ENCODE measurements at places on chromosomes 2 and 18.

DNA sequence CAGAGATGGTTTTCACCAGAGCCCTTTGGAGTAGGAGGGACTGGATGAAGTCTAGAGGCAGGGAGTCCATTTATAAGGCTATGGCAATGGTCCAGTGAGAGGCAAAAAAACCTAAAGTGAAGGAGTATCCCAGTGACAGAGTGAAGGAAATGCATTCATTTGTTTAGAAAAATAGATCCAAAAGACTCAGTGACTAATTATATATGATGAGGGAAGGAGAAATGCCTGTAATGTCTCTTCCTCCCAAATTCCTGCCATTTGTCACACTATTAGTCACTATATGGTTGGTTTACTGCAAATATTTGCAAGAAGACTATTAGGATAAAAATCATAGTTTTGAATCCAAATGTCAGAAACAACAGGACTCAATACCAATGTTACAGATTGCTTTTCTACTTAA, 104.2 kb downstream of the ZNF521 start:
- peak; percentile 47 for DNase-seq

DNA sequence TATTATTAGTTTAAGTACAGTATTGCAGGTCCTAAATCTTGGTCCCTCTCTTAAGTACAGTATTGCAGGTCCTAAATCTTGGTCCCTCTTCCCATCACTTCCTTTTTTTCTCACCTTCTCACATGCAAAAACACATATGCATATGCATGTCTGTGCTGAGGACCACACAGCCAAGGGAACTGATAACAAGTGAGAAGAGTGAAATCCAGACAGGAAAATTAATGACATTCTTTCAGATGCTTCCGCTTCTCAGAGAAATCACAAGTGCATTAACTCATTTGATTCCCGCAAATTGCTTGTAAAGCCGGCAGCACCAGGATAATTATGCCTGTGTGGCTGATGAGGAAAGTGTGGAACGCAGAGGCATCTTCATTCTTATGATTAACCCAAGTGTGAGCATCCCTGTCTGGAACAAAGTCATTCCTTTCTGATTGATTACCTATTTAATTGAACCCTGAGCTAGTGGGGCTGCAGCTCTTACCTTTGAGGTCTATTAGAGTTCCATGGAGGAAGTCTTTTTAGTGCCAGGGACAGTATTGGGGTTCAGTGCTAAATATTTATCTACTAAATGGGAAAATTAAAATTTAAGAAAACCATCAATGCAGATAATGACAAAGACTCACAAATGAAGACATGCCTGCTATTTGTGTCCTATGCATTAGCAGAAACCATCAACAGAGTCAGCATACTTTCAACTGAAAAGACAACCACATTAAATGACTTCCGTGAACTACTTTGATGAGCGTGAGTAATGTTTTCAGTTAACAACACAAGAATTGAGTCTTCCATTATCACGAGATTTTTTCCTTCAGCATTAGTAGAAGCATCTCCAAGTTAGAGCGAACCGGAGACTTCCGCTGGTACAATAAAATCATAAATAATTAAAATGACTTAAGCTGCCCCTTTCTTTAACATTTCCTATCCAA, 220.4 kb upstream of the SLC35G4 start:
- DNase-seq: no peak

- no peak for DNase-seq
These were observed 45.6 kb downstream of the MREG start for GRCh38 chr2:215967590-215968378.

GRCh38 chr2:115083711-115084110, 641.3 kb downstream of the DPP10 start:
- no peak for DNase-seq
